ENCODE measurements at places on chromosomes 12 and 14.

DNA sequence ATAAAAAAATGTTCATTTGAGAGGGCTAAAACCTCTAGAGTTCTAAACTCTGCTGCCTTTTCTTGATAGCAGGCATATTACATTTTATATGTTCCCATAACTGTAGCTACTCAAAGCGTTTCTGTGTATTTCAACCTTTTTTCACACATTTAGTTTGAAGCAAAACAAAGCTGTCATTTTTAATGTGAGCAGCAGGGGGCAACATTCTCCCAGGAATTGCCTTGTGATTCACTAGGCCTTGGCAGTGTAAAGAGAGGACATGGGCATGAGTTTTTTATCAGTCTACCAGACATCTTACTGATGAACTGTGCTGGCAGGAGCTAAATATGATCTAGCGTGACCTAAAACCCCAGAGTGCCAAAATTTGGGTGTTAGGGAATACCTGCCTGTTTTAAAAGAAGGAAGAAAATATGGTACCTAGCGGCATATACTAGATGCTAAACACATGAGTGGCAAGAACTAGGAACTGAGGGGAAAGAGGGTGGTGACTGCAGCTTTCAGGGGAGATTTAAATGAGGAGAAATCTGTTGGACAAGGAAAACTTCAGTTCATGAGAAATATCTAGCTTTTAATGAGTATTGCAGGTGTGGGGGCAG lies 65.3 kb downstream of the IFT43 start:
- DNase-seq = peak; percentile 40

GRCh38 chr14:53218161-53218560 lies 65.0 kb upstream of the DDHD1 start:
- DNase-seq = no peak

GRCh38 chr14:81187832-81188522 lies 32.8 kb downstream of the GTF2A1 start:
- no peak for DNase-seq

- DNase-seq = no peak
Observed at GRCh38 chr14:89915114-89915878, 39.2 kb downstream of the EFCAB11 start.

DNA sequence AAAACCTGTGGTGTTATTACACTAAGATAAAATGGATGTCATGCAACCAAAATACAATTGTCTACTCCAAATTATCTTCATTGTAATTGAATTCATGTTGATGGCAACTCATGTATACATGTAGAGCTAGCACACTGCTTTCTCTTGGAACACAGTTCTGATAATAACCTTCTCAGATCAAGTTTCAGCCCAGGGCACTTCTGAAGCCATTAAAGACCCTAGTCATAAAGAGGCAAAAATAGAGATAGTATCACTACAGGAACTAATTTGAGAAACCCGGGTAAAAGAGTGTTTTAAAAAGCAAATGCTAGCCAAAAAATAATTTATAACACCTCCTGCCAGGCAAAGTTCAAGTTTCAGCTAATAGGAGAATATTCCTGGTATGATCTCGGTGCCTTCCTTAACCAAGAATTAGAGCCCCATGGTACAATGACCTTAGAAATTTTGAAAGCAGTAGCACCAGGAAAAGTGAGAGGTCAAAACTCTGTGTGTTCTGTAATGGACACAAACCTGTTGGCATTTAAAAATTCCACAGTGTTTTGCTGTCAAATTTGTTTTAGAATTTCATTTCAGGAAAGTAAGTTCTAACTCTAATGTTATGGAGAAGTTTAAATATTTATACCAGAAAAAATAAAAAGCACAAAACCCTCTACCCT lies 105.0 kb upstream of the FRMD6 start:
- DNase-seq = no peak

DNA sequence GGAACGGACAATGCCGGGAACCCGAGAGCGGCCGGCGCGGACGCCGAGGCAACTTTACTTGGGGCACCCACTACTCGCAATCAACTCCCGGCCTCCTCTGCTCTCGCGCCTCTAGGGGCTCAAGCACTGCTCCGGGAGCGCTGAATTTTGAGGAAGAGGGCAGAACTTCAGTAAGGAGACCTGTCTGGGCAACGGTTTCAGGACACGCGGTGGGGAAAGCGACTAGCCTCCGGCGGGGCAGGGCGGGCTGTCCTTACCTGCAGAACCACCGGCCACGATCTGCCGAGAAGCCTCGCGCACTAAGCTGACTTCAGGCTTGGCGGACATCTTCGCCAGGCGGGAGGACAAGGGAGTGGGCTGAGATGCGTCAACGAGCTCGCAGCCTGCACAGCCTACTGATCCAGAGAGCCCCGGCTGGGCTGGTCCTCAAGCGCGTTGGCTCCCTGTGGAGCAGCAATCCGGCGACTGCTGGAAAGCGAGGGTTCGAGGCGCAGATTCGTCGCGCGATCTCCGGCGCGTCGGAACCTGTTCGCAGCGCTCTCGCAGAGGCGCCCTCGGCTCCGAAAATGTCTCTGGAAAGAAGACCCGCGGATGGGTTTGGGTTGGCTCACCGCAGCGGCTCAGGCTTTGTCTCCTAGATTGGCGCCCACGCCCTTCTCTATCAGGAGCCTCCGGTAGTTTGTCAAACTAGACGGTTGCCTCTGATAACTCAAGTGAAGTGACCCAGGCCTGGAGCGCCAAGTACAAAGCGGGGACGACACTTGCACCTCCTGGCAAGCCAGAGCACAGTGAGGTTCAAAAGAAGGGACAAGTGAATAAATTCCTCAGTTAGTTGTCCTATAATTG lies at the start of gene SLC25A21:
Gene SLC25A21, minus strand, starts transcription at position 583 of the 846 bp plus-strand sequence.
- no peak for DNase-seq

GRCh38 chr14:99203080-99203479 lies 68.9 kb downstream of the BCL11B start:
- DNase-seq = no peak
